ENCODE measurements at places on chromosomes 16 and 17.
A peak's percentile ranks its signal among the peaks of the same experiment; 100 is the strongest.

DNA sequence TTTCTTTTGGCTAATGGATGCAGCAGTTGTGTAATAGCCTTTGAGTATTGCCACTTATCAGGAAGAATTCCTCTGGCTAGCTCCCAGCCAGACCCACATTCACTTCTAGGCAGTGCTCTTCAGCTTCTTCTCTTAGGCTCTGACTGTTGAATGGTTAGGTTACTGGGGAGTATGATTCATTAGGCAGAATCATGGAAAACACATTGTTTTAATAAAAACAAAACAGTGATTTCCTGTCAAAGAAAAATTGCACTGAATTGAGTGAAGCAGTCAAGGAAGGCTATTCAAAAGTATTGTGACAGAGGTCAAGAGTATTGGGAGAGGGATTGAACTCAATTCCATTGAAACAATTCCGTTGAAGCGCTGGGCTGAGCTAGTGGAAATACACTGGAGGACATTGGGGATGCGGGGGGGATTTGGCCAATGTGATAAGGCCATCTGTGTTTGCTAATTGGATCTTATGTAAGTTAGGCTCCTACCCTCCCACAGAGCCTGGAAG, 68.0 kb downstream of the CNTNAP4 start:
- peak; percentile 18 for DNase-seq

GRCh38 chr17:76265624-76266243, 586 bp downstream of the UBALD2 start:
- peak; percentile 79 for DNase-seq

- DNase-seq = no peak
These were observed 361.1 kb downstream of the SHISA9 start for GRCh38 chr16:13262270-13263090.

DNA sequence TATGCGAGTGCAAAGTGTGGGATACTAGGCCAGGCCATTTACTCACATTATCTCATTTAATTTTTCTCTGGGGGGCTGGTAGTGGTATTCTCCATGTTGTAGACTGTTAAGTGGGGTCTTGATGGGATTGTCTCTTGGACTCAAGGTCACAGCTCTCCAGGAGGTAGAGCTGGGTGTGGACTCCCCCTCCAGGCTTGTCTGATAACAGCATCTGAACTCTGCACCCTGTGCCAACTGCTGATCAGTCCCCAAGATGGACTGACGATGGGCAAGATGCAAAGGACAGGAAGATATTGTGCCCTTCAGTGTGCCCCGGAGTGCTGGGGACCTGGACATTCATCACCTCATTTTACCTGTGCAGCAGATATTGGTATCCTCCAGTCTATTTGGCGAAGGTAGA, 147.8 kb downstream of the MSI2 start:
- DNase-seq = no peak

GRCh38 chr17:17104494-17104893, 62.2 kb downstream of the MPRIP start:
- no peak for DNase-seq

GRCh38 chr17:10556301-10557005, 7.0 kb upstream of the MYH2 start:
- no peak for DNase-seq

- DNase-seq = no peak
These were observed 214.1 kb upstream of the GOT2 start for GRCh38 chr16:58948244-58948643.

DNA sequence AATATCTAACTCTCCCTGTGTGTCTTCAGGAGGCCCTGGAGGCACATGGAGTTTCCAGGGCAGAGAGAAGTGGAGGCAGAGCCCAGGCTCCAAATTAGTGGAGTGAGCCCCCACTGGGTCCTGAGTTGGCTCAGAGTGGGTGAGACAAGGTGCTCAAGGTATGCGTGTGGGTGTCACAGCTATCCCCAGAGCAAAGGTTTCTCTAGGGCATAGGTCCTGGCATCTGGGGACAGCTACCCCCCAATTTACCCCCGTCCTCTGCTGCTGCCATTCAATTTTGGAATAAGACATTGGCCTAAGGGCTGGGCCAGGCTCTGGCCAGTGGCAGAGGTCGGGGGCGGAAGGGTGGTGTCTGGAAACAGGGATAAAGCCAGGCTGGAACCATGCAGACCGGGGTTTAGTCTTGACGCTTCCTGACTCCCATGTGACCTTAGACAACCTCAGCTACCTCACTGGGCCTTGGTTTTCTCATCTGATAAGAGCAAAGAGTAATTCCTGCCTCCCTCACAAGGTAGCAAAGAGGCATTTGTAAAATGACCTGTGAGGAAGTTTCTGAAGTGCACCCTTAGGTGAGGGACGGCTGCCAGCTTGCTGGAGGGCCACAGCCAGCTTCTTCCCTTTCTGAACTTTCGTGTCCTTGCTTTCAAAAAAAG, 78.2 kb upstream of the TMEM97 start:
- no peak for DNase-seq

- no peak for DNase-seq
These were observed 62.8 kb downstream of the CDK5R1 start for GRCh38 chr17:32549559-32549958.

DNA sequence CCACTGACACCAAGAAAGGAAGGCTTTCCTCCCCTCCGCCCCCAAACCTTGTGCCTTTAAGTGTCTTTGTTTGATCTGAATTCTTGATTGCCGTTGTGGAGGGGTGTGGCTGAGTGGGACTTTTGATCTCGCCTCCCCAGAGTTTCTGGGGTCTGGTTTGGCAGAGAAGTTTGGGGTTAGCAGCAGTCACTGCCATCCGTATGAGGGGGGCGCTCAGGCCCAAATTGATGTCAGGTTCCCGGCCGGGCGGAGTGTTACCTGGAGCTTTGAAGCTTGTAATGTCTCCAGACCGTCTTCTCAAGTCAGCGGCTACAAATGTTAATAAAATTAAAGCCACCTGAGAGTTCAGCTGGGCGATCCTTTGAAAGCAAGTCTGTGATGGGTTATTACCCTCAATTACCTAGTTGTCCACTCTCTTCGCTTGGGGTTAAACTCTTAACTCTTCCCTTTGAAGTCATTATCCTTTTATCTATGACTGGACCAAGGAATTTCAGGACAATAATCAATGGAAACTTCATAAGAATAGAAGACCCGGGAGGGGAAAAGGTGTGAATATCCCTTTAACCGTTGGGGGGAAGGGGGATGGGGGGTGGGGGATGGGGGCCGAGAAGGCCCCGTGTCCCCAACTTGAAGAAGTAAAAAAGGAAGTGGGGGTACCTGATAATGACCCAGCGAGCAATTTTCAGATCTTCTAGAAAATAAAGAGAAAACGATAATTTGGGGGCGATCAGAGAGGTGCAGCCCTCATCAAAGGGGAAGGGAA, 31.8 kb upstream of the AXIN2 start:
- DNase-seq = no peak
